Cerebellar nuclear complex (tissue), 1 donor: ENCODE measurements at places on chromosomes 4 and X.
A peak's percentile ranks its signal among the peaks of the same experiment; 100 is the strongest.

- no peak for DNase-seq
Observed at GRCh38 chr4:37999000-37999716, 39.0 kb downstream of the PTTG2 start.

- DNase-seq: no peak
Observed at GRCh38 chr4:48862661-48863060, 31.8 kb downstream of the OCIAD1 start.

- no peak for DNase-seq
Observed at GRCh38 chrX:56222473-56223000, 9.6 kb upstream of the KLF8 start.

- DNase-seq: peak; percentile 16
Observed at GRCh38 chrX:9995855-9996339, 28.7 kb downstream of the CLDN34 start.

DNA sequence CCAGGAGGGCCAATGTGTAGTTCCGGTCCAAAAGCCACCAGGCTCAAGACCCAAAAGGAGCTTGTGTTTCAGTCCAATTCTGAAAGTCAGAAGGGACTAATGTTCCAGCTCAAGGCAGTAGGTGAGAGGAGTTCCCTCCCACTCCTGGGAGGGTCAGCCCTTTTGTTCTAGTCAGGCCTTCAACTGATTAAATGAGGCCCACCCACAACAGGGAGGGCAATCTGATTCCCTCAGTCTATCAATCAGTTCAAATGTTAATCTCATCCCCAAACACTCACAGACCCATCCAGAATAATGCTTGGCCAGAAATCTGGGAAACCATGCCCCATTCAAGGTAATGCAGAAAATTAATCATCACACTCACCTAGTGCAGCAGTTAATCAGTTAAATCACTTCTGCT lies 35.8 kb upstream of the RASGEF1B start:
- no peak for DNase-seq

- no peak for DNase-seq
Observed at GRCh38 chrX:107878106-107878505, 52.4 kb downstream of the MID2 start.

DNA sequence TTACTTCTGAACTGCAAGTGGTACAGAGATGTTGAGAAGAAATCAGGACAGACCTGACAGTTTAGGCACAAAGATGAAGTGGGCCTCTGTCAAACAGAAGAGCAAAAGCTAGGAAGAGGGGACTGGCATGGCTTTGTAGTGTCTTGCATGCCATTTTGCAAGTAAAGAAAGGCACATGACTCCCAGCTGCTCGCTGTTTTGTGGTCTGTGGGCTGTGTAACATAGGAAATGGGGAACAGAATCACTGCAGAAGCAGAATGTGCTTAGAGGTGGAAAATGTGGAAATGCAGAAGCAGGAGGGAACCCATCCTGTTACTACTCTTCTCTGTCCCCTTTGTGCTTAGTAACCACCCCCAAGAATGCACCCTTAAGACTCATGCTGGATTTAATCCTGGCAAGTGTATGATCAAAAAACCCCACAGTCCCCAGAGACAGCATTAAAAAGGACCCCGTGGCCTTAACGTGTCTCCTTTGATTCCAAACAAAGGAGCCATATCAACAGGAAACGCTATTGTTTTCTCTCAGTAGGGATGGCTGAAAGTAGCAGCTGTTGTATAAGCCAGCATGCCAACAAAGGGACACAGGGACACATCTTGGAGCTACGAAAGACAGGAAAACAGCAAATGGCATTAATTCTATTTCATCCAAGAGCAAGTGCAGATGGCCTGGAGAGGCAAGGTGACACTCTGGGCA lies 177.6 kb upstream of the GLRA2 start:
- DNase-seq: no peak

- DNase-seq: no peak
Observed at GRCh38 chr4:65071564-65071963, 598.7 kb downstream of the EPHA5 start.

DNA sequence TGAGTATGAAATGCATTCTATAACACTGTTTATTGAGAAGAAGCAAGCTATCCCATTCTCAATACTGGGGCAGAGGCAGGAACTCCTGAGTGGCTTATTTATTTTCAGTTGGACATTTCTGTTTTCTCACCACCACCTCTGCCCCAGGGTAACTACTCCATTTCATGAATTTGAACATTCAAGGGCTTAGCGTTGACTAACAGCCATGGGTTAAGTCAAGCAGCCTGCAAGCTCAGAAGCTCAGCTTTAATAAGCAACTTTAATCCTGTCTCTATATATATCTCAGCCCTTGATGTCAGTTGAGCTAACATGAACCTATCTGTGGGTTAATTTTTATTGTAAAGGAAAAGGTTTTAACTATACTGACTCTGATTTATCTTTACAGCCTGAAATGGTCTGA lies 93.8 kb downstream of the MBNL3 start:
- no peak for DNase-seq

DNA sequence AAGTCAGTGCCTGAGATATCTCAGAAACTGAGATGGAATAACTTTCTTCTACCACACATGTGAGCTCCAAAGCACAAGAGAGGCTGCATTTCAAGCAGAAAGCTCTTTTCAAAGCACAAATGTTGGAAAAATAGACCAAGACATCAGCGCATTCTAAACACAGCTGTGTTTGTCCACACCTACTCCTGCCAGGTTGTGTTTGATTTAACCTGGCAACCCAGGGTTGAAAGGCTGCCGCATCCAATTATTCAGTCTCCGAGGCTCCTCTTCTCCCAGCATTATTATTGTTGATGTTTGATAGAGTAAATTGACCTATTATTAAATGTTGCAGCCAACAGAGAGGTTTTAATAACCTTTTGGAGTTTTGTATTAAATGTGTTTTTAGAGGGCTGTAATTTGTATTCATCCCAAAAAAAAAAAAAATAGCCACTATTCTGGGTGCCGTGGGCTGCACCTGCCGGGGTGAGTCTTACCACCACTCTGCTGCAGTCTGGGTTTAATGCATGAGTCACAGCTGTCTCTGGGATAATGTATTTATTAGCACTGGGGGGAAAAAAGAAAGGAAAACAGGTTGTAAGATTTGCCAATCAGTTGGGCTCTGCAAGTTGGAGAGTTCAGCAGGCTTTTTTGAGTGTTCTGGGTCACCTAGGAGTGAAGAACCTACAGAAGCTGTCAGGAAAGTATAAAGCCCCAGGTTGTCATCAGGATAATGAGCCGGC lies 105.2 kb upstream of the NOCT start:
- no peak for DNase-seq

DNA sequence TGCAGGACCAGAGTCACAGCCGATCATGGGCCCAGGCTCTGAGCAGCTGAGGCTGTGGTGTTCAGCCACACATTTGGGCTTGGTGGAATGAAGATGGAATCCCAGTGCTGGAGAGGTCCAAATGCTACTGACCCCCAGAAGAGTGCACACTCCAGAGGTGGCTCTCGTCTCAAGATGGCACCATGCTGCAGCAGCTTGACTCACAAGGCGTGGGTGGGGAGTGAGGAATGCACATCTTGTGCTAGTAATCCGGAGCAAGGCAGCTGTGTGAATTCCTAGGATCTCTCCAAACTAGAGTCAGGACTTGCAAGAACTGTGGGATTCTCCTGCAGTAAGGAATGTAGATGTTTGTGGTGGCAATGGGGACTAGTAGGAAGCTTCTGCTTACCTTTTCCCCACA lies 28.7 kb downstream of the RAB28 start:
- no peak for DNase-seq

DNA sequence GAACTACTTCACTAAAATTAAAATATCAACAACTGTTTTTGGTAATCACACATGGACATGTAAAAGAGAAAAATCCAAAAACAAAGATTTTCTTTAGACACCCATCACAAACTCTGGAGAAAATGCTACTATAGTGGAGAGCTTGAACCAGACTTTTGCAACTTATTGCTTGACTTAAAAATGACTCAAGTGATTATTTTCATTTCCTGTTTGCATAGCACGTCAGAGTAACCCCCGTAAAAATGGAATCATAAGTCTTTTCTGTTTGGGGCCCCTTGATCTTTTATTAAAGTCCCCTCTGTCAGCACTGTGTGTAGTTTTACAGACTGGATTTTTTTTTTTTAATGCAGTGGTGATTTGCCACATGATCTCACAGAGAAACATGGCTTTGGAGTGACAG lies 79.5 kb downstream of the PRKG2 start:
- DNase-seq: no peak

DNA sequence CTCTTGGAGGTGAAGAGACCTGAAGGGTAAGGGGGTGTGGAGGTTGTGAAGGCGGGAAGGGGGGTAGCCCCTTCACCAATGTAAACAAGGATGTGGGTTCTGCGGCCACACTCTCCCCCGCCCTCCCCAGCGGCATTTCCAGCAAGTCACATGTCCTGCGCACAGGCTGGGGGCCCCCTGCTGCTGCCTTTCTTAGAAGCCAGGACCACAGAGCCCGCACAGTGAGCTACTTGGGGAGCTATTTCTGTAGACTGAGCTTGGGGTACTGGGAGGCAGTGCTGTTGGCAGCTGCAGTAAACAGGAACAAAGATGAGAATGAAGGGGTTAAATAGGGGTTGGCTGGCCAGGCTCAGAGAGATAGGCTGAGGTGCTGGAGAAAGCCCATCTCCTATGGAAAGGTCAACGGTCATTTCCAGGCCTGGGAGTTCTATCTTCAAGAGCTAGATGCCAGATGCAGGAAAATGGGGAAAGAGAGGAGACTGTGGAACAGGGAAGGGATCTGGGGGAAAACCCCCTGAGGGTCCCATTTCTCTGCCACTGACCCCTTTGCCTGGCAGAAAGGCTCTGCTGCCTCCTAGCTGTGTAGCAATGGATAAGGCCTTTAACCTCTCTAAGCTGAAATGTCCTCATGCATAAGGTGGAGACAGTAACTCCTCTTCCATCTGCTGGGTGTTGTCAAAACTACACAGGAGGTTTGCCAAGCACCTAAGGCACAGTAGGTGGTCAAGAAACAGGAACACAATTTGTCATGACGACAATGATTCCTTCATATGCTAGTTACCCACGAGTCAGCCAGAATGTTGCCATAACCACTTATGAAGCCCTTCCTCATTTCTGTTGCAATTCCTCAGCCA lies 18.5 kb upstream of the PIM2 start:
- DNase-seq: no peak

- no peak for DNase-seq
Observed at GRCh38 chr4:85776096-85776495, 301.1 kb downstream of the ARHGAP24 start.

DNA sequence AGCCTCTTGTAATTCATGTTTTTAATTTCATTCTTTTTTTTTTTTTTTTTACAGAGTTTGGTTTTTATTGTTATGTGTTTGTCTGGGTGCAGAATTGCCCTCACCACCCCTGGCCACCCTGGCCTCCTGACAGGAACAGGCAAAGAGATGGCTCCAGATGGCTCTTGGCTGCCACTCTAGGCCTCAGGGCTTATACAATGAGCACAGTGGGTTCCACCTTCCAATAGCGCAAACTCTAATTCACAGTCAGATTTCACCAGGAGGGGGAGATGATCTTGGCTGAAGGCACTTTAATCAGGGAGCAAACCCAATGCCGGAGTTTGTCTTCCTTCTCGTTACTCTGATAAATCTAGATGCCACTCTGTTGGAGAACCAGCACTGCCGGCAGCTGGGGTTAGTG lies 24.8 kb downstream of the CPE start:
- DNase-seq: peak; percentile 87

- DNase-seq: no peak
Observed at GRCh38 chr4:145546175-145546915, 64.7 kb downstream of the SMAD1 start.

GRCh38 chr4:188783606-188784160 lies 644.4 kb downstream of the TRIML1 start:
- no peak for DNase-seq

GRCh38 chrX:40471965-40472648 lies 108.7 kb upstream of the ATP6AP2 start:
- DNase-seq: no peak

DNA sequence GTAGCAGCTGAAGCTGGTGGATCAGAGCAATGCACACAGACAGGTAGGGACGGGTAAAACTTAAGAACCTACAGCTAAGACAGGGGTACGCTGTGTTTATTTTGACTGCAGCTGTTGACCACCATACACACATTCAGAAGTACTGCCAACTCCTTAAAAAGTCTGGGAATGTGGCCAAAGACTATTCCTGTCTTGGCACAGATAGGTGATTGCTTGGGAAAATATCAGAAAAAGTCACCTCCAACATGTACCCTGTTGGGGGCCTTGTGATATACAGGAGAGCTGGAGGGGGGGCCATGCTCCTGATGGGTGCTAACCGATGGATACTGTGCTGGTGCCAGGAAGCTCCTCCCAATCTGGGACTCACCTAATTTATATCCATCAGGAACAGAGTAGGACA lies 121.2 kb downstream of the VCX2 start:
- DNase-seq: no peak

DNA sequence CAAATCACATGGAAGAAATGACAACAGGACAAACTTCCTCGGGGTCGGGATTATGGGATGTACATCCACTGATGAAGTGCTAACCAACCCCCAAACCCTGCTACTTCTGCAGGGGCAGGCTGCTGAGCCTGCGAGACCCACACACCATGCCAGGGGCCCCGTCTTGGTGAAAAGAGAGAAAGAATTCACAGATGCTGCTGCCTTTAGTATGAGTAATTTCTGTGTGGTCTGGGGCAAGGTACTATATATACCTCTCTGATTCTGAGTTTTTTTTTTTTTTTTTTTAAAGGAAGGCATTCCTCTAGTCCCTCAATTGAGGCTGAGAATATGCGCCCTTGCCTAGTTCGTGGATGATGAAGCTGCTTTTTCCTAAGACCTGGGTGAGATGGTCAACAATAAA lies 24.8 kb downstream of the PDHA1 start:
- DNase-seq: no peak

- no peak for DNase-seq
Observed at GRCh38 chr4:159296061-159296460, 193.2 kb downstream of the RAPGEF2 start.

- DNase-seq: no peak
Observed at GRCh38 chrX:153400146-153401132, 711 bp downstream of the PNMA6E start.

DNA sequence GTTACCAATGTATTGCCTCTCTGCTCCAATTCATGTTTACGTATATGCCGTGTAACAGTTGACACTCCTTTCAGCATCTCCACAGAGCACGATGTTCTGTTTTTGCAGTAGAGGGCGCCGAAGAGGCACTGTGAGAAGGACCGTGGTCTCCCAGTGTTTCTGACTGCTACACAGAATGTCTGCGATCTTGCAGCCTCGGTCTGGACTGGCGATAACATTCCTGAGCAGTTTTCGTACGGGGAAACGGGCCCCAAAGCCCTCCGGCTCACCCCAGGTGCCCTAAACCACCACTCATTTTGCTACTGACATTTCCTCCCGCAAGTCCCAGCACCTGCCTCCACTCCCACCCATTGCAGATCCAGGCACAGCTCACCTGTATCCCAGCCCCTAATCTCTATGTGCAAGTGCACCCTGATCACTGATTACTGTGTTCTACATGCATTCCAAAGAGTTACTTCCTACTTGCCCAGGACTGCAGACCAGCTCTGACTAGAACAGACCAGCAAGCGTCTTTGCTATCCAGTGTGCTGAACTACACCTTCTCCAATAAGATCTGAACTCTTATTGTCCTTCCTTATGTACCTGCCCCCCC lies 12.4 kb upstream of the NFXL1 start:
- no peak for DNase-seq

- no peak for DNase-seq
Observed at GRCh38 chrX:31057691-31058090, 14.2 kb downstream of the FTHL17 start.
